Stimulated activated CD4-positive, alpha-beta T cell treated with anti-CD3 and anti-CD28 coated beads, Interleukin-1b, Interleukin-23, amount 100 ng/mL, for 1 hour (primary cell): ENCODE measurements at places on chromosomes 13 and 19.

GRCh38 chr19:46369817-46370216 lies 22.9 kb downstream of the PPP5C start:
- no peak for DNase-seq

DNA sequence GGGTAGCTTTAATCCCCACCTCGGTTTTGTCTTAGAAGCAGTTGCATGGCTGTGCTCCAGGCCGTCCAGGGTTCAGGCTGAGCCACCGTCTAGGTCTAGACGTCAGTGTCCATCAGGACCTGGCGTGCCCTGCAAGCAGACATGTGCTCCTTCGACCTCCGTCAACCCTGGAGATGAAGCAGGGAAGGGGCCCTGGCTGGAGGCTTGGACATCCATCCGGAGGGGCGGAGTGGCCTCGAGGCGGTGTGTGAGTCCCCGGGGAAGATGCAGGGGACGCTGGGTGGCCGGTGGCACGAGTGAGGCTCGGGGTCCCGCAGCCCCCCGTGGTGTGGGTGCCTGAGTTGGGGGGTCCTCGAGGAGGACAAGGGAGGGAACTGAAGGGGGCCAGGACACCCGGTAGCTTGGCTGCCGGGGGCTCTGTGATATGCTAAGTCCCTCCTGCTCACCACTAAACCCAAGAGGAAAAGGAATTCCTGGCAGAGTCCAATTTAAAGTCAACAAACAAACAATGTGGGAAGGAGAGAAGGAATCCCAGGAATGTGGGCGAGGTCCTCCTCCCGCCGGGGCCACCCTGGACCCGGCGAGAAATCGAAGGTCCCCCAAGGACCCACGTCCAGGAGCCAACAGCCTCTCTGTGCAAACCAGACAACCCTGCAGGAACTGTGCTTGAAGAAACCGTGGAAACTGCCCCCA lies 14.9 kb upstream of the PTBP1 start:
- no peak for DNase-seq

DNA sequence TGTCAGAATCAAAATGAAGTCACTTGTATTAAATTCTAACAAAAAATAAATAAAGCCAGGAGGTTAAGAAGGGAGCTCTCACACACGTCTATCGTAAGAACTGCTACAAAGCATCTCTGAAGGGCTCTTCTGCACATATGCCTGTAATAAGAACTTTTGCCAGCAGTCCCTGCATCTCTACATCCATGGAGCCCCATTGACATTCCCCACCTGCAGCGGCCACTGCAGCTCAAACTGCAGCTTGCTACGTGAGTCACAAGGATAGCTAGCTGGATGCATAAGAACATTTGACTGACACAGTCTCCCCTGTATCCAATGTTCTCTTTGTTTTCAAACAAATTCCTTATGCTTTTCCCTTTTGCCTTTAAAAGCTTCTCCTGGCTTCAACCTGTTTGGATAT lies 68.3 kb downstream of the DNAJC3 start:
- DNase-seq = no peak

- DNase-seq = no peak
Measured at GRCh38 chr13:29490561-29490885, 105.0 kb downstream of the SLC7A1 start.

DNA sequence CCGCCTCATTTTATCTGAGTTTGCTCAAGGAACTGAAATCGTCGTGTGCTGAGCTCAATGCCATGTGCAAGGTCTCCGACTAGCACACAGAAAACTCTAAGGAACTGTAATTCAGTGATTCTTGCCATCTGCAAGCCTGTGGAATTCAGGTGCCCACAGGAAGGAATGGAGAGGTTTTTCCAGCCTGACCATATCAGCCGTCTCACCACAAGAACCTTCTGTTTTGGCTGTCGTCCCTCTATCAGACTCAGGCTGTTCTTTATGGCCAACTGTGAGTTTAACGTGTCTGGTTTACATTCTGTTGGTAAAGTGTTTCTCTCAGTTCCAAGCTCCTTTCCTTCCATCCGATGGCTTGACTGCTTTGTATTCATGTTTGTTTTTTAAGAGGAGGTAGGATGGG lies 293.5 kb downstream of the SPRY2 start:
- no peak for DNase-seq

- DNase-seq = no peak
Measured at GRCh38 chr13:49253310-49253709, 5.6 kb downstream of the CDADC1 start.

GRCh38 chr13:113393226-113393562 lies 29.3 kb upstream of the GRTP1 start:
- no peak for DNase-seq

- no peak for DNase-seq
Measured at GRCh38 chr13:93356469-93356868, 129.9 kb downstream of the GPC6 start.

- DNase-seq = no peak
Measured at GRCh38 chr19:2721570-2722540, 683 bp upstream of the DIRAS1 start.

GRCh38 chr13:24668955-24669582 lies 11.1 kb upstream of the ATP12A start:
- no peak for DNase-seq

DNA sequence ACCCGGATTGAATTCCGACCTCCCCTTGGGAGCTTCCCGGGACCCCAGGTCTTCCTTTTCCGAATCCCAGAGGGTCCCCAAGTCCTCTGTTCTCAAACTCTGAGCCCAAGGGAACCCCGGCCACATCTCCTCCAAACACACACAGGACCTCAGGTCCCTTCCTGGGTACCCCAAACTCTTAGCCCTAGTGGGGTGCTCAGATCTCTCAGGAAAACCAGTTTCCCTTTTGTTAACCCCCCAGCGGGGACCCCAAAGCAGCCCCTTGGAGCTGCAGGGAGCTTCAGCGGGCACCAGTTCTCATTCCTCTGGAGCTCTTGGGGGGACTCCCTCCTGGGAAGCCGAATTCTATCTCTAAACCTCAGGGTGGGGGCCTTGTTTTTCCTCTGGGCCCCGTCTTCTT lies 774 bp downstream of the CACNG6 start:
- DNase-seq = no peak

DNA sequence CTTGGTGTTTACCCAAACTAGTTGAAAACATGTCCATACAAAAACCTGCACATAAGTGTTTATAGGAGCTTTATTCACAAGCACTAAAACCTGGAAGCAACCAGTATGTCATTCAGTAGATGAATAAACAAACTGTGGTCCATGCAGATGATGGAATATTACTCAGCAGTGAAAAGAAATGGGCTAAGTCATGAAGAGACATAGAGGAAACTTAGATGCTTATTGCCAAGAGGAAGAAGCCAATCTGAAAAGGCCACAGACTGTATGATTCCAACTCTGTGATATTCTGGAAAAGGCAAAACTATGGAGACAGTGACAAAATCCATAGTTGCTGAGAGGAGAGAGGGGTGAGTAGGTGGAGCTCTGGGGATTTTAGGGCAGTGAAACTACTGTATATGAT lies 38.8 kb upstream of the MCF2L start:
- DNase-seq = no peak

DNA sequence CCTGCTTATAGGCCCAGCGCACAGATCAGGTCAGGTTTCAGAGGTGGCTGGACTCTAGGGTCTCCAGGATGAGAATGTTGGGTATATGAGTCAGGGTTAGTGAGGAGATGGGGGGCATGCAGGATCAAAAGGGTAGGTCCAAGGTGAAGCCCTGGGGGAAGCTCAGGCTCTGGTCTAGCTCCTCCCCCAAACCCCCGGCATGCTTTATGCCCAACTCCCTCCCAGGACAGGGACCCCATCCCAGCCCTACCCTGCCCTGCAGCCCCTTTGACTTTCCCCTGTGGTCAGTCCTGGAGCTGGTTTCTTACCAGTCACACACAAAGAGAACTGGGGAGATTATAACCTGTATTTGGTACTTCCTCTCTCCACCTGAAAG lies 9.8 kb upstream of the CEACAM18 start:
- DNase-seq = no peak

GRCh38 chr19:49642492-49643035 lies 555 bp downstream of the SCAF1 start:
- no peak for DNase-seq

GRCh38 chr19:51136851-51137551 lies 5.1 kb upstream of the SIGLEC7 start:
- no peak for DNase-seq

DNA sequence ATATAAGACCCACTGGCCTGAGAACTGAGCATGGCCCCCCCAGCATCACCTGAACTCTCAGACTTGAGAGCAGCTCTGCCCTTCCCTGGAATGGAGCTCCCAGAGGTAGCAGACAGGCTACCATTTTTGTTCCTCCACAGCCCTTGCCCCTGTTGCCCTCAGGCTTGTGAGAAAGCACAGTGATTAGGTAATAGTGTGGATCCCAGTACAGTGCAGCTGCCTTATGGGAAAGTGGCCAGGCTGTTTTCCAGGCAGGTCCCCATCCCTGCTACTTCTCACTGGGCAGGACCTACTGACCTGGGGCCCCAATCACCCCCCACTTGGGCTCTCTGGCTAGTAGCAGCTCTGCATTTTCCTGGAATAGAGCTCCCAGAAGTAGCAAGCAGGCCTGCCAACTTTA lies 834.0 kb downstream of the DACH1 start:
- DNase-seq = no peak

GRCh38 chr19:480016-480855 lies 16.1 kb upstream of the MADCAM1 start:
- DNase-seq = no peak

GRCh38 chr19:10412257-10412977 lies 7.9 kb upstream of the PDE4A start:
- DNase-seq = no peak

GRCh38 chr13:76879203-76879882 lies 6.9 kb downstream of the KCTD12 start:
- DNase-seq = no peak

GRCh38 chr19:3622224-3622623 lies 4.4 kb downstream of the CACTIN start:
- DNase-seq = no peak

GRCh38 chr13:95479731-95480130 lies 72.8 kb upstream of the CLDN10 start:
- no peak for DNase-seq

GRCh38 chr13:69660155-69660554 lies 447.5 kb upstream of the ATXN8OS start:
- DNase-seq = no peak

- DNase-seq = no peak
Measured at GRCh38 chr13:113123226-113124201, 915 bp downstream of the F10 start.

GRCh38 chr13:76764429-76764828 lies 121.8 kb downstream of the KCTD12 start:
- no peak for DNase-seq

DNA sequence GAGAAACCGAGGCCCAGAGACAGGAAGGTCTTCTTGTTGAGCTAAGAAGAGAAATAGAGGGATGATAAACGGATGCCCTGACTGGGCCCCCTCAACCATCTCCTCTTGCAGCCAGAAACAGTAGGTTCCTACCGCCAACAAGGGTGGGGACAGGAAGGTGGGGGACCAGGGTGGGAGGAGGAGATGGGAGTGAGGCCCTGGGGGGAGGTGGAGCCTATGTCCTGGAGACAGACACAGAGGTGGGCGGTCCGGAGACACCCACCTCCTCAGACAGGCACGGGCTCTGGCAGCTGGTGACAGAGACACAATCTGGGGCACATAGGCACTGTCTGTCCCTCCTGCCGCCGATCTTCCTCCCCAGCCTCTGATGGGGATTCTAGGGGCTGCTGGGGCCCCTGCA lies 16.9 kb downstream of the GADD45B start:
- DNase-seq = no peak

DNA sequence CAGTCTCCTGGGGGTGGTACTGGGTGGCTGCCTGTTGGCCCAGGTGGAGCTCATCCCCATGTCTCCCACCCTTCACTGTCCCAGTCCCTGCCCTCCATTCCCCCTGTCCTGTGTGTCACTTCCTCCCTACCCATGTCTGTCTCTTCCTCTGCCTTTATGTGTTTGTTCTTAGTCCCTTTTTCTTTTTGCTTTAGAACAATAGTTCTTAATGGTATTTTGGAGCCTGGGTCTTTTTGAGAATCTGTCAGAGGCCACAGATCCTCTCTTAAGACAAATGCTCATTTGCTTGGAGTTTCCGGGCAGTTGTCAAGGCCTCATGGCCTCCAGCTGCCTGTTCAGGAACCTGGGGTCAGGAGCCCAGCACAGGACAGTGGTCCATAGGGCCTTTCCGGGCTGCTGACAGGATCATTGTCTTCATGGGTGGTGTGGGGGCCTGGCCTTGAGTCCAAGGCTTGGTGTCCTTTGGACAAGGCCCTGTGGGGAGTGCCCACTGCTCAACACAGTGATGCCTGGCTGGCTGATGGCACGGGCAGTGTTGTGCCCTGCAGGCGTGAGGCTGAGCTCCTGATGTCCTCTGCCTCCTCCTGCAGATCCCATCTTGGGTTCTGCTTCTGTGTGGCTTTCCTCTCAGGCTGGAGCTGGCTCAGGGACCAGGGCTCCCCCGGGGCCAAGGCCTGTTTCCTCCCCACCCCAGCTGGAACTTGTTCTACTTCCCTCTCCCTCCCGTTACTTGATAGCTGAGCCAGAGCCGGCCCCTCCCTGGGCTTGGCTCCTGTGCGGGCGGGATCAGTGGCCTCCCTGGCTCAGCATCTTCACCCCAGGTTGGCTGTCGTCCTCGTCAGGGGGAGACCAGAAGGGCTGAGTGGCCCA lies 3.5 kb downstream of the EGLN2 start:
- DNase-seq = no peak

- DNase-seq = no peak
Measured at GRCh38 chr13:21071015-21071414, 9.6 kb upstream of the LATS2 start.

DNA sequence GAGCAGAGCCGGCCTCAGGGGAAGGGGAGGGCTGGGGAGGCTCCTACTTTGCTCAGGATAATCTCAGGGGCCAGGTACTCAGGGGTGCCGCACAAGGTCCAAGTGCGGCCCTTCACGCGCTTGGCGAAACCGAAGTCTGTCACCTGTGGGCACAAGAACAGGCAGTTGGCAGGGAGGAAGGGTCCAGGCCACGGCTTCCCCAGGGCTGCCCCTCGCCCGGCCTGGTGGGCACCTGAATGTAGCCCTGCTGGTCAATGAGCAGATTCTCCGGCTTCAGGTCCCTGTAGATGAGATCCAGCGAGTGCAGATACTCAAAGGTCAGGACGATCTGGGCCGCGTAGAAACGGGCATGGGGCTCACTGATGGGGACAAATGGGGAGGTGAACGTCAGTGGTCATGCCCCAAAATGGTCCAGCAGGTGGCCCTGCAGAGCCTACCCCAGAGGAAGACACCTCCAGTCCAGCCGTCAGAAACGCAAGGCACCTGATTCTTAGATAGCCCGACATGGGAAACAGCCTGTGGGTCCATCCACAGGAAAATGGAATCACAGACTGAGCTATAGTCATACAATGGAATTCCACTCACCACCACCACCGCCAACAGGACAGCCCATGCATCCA lies 7.1 kb upstream of the SAMD1 start:
- DNase-seq = no peak

GRCh38 chr13:23828866-23829265 lies 60.3 kb downstream of the MIPEP start:
- DNase-seq = no peak

GRCh38 chr13:27921421-27921960 lies 1.7 kb downstream of the PDX1 start:
- DNase-seq = no peak

DNA sequence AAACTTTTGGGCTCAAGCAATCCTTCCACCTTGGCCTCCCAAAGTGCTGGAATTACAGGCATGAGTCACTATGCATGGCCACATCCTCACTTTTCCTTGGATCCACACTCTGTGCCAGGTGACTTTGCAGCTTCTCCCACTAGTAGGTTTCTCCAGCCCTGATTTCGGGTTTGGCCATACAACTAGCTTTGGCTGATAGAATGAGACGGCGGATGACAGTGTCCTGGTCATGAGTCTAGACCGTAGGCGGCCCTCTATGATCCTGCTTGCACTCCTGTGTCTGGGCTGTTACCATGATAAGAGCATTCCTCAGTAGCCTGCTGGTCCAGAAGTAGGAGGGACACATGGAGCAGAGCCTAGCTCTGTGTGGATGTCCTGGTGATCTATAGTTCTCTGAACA lies 112.5 kb upstream of the KL start:
- DNase-seq = no peak
